ENCODE measurements at places on chromosomes 7 and 10. TPM values are rescaled to one million over a fixed set of nuclear protein-coding genes. Genes with fewer than 3 reads are reported as not detected.

DNA sequence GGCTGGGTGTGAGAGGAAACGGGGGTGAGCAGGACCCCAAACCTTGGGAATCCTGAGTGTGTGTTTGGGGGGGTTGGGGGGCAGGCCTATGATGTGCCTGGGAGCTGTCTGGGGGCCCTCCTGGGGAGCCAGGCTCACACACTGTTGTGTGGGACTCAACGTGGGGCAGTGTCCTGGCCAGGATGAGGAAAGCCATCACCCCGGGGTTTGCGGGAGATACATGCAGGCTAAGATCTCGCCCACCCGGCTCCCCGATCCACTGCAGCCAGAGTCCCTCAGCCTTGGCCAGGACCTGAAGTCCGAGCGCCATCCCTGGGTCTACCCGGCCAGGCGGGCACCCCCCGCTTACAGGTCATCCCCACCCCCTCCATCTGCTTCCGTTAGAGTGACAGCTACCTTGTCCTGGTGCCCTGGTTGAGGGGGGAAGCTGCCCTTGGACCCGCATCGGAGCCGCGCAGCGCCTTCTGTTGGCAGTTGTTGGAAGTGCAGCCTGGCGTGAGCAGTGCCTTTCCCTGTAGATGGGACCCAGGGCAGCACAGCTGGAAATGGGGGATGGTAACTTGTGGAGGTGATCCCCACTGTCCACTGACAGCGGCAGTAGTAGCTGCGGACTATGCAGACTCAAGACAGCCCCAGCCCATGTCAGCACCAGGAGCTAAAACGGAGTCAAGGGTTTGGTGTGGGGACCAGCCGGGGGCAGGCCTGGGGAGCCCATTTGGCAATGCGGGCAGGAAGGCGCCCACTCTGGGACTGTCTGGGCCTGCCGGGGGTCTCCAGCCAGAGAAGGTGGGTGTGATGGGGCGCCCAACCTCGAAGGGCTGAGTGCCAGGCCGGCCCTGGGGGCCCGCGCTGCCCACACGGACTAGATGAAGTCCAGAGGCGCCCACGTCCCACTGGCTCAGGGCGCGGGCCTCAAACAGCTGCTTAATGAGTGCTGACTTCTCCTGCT lies 885.6 kb upstream of the ZNF722 start:
- H3K4me3 ChIP-seq, result no peak overlapping the region
- H3K36me3 ChIP-seq, result no peaks in the 10 kb centered on the region
- H3K27ac ChIP-seq, result no peak overlapping the region
- no peaks in the 10 kb centered on the region for H3K27me3 ChIP-seq
- DNase-seq, result no peak

DNA sequence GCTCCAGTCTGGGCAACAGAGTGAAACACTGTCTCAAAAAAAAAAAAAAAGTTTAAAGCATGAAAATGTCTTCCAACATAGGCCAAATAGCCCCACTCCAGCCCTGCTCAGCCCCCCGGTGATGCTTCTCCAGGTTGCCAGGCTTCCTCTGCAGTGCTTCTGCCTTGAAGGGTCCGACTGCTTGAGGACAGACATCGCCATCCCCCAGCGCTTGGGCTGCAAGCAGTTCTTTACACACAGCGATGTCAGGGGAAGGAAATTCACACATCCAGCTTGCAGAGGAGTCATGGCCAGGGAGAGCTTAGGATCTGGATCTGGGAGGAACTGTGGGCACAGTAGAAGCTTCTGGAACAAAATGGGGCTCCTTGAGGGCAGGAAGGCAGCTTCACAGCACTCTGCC lies 26.9 kb downstream of the LYZL1 start:
- H3K27me3 ChIP-seq, result no peaks in the 10 kb centered on the region
- H3K36me3 ChIP-seq, result no peaks in the 10 kb centered on the region
- H3K4me1 ChIP-seq, result peaks cover 34% of the 10 kb centered on the region
- no peak overlapping the region for H3K4me3 ChIP-seq

DNA sequence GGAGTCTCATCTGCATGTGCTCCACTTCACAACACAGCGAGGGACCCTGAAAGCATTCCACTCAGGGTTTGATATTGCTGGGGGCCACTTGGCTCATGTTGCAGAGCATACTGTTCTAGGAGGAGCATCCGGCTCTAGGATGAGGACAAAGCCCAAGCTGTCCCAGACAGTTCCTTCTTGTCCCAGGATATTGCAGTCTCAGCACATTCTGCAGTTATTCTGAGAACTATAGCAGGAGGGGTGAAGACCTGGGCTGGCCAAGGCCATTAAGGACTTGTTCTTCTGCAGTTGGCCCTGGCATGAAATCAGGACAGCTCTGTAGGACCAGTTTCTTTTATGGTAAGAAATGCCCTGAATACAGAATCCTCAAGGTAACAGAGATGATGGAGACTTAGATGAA lies 48.9 kb upstream of the C10orf120 start:
- H3K4me3 ChIP-seq, result no peak overlapping the region
- no peaks in the 10 kb centered on the region for H3K36me3 ChIP-seq
- no peak for DNase-seq
- H3K27me3 ChIP-seq, result peaks cover 2% of the 10 kb centered on the region
- no peak overlapping the region for H3K27ac ChIP-seq
- no peaks in the 10 kb centered on the region for H3K4me1 ChIP-seq

Gene AS3MT
- 0.86 TPM for total RNA-seq

DNA sequence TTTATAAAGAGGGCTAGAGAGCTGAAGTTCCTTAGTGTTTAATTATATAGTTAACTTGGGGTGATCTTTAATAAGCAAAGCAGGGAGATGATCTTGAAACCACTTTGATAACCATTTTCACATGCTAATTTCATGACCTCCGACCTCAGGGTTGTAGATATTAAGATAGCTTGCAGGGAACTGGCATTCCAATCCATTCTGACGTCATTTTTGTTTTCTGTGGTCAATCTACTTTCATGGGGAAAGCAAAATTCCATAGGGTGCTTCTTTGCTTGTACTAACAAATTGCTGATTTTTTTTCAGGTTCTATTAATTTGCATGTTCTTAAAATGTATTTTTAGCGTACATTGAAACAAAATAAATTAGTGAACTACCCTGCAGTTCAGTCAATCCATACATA lies 139.3 kb downstream of the CDCA7L start:
- H3K36me3 ChIP-seq, result no peaks in the 10 kb centered on the region
- no peak overlapping the region for H3K4me3 ChIP-seq
- no peaks in the 10 kb centered on the region for H3K4me1 ChIP-seq
